Erythroblast (primary cell): ENCODE measurements at places on chromosomes 1 and 21.
A peak's percentile ranks its signal among the peaks of the same experiment; 100 is the strongest.

DNA sequence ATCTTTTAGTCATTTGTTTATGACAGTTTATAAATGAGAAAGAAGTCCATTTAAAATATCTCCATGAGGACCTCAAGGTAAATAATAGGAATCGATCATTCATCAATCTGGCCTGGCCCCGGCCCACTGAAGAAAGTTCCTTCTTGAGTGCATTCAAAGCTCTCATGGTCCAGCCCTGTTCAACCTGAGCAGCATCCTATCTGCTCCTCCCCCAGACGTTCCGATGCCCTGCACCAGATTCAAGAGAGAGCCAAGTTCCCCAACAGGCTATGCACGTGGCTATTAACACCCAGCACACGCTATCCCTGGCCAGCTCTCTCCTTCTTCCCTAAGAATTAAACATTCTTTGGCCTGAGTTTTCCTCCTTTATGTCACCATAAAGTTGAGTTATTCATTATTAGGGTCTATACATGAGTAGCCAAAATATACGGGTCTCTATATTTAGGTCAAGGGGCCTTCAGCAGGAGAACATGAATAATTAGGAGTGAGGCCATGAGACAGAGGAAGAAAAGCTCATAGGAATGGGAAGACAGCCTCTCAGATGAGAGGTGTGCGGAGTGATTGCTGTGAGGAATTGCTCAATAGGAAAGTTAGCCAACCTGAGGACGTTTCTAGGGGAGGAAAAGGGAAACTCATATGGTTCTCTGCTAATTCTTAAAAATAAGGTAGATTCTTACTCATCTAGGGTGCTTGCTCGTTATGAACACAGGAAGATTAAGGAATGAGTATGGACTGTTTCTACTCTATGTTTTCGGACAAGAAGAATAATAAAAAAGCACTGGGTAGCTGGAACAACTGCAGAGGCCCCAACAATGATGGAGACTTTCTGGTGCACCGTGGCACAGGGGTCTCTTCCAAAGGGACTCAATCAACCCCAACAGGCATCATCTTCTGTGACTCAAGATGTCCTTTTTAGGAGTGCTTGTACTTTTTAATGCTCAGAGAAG, 23.6 kb downstream of the RUNX1 start:
- DNase-seq, result no peak

GRCh38 chr1:92623187-92623778, 136.6 kb upstream of the GFI1 start:
- DNase-seq, result peak; percentile 42

DNA sequence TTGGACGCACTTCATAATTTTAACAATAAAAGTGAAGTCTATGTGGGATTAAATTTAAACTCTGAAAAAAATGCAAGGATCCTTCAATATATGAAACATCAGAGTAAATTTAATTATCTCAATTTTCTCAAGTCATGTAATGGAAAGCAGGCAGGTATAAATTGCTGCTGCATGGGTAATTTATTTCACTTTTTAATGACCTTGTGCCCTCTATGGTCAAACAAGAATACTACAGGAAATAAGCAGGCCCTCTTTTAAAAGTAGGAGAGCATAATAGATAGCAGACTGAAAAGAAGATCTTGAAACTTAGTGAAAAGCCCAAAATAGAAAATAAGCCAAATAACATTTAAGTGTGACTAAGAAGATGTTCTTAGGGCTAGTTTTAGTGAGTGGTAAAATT, 22.9 kb downstream of the BCAS2 start:
- DNase-seq, result peak; percentile 41

DNA sequence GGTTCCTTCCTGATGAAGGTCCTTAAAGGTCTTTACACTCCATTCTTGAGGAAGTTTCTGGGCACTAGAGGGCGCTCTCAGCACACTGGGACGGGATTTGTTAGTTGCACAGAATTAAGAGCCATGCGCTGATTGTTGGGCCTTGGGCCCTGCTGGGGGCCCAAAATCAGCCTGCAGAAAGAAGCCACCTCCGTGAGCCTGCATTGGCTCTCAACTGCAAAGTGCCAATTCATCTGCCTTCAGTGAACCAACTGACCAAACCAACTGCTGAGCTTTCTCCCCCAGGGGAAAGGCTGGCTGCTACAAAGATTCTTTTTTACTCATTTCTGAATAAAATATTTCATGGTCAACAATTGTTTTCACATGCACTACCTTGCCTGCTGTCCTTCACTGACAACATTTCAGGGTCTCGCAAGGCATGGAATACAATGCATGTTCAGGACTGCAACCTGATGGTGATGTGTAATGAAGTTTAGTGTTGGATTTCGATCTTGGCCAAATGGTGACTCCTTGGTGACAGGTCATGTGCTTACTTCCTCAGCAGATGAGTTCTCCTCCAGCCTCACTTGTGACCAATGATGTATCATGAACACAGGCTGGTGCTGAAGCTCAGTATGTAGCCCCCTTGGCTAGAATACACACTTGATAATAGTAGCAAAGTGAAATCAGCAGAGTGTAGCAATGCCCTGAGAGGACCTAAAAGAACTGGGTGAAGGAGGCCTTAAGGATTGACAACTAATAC, 45.7 kb upstream of the PRDX6 start:
- peak; percentile 95 for DNase-seq

DNA sequence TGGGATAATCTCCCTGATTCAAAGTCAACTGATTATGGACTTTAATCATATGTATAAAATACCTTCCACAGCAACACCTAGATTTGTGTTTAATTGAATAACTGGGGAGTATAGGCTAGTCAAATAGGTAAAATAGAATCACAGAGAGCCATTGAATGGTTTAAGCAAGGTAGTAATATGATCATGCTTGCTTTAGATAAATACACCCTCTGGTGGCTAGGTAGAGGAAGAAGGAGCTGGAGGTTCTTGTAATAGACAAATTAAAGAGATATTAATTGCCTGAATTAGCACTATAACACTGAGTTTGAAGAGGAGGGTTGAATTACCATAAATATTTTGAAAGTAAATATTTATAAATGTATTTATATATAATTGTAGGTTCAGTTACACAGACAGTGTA, 40.3 kb downstream of the DIRAS3 start:
- DNase-seq, result no peak

- no peak for DNase-seq
Observed at GRCh38 chr1:210397252-210397651, 68.5 kb downstream of the HHAT start.

- no peak for DNase-seq
Observed at GRCh38 chr1:206653715-206654459, 18.6 kb downstream of the DYRK3 start.

GRCh38 chr1:28341591-28341990, 12.8 kb downstream of the MED18 start:
- DNase-seq, result no peak

DNA sequence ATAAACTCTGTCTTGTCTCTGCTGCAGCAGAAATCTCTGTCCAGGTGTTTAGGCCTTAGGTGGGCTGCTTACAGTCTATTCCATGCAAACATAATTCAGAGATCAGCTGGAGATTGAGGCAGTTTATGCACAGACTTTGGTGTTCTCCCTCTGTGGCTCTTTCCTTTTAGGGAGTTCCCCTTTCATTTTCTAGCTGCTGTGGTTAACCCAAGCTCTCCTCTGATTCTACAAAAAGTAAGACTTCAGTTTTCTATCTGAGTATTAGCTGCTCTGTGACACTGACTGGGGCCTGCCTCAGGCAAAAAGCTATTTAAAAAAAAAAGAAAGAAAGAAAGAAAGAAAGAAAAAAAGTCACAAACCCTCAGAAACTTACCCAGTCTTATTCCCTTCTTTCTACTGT, 211.1 kb downstream of the CAMTA1 start:
- DNase-seq, result no peak

- DNase-seq, result no peak
Observed at GRCh38 chr1:33296082-33296458, 24.8 kb downstream of the A3GALT2 start.

- peak; percentile 89 for DNase-seq
Observed at GRCh38 chr1:234608025-234608910, 1.7 kb downstream of the IRF2BP2 start.

GRCh38 chr1:39905172-39905571, 3.5 kb upstream of the MYCL start:
- no peak for DNase-seq

DNA sequence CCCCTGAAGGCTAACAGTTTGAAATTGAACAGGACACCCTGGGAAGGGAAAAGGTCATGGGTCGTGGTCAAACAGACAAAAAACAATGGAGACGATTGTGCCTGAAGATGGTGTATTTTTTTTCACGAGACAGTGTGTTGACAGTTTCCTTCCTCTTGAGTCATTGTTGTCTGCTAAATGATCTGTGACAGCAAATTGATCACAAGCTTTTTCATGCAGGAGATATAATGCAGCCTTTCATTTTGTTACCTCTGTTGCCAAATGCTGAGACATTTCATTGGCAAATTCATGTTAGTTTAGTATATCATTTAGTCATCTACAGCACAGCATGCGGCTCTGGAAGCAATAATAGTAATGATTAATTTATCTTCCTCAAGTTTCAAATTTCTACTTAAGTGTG, 27.7 kb downstream of the UBE2U start:
- no peak for DNase-seq

- no peak for DNase-seq
Observed at GRCh38 chr1:176051402-176051801, 155.7 kb downstream of the COP1 start.

GRCh38 chr21:40681164-40681859, 165.6 kb downstream of the DSCAM start:
- no peak for DNase-seq

DNA sequence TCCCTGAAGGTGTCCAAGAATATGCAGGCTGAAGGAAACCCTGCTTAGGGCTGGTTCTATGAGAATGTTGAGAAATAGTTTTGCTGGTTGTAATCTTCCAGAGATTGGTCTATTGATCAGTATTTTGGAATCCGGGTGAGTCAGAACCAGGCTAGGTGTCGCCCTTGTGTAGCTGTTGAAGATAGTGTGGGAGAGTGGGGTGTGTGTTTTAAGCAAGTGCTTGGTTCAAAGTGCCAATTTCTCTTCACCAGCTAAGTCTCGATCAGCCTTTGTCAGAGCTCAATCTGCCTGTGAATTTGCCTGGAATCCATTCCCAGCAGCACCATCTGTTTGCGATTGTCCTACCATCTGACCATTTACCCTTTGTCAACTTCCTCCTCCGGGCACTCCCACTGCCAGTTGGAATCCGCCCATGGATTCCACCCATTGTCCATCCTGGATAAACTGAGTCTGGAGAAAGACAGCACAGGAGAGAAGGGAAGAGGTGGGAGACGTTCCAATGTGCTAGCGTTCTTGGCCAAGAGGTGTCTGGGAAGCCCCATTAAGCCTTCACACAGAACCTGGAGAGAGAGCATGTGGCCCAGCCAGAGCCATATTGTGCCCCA, 59.4 kb upstream of the CYP2J2 start:
- DNase-seq, result no peak

DNA sequence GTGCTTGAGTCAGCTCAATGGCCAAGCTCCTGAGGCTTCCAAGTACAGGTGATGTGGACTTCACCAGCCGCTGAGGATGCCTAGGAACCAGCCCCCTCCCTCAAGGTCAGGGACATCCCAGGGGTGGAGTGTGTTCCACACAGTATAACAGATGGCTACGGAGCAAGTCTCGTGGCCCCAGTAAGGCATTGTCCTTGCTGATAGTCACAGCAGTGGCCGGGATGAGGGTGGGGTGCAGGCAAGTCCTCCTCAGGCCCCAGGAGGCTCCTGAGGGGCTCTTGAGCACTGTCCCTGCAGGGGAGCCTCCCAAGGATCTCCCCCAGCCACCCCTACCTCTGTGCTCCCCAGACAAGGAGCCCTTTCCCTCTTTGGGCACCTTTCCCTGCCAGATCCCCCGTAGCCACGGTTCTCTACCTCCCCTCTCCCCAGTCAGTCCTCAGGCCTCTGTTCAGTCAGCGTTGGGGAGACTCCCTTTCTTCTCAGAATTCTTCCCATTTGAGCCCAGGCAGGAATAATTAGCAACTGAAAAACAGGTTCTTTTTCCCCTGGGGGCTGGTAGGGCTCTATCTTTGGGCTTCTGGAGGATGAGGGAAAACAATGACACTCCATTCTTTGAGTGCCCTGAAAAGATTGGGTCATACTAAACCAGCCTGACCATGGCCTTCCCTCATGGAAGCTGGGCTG, 7.1 kb upstream of the THEM5 start:
- DNase-seq, result no peak

DNA sequence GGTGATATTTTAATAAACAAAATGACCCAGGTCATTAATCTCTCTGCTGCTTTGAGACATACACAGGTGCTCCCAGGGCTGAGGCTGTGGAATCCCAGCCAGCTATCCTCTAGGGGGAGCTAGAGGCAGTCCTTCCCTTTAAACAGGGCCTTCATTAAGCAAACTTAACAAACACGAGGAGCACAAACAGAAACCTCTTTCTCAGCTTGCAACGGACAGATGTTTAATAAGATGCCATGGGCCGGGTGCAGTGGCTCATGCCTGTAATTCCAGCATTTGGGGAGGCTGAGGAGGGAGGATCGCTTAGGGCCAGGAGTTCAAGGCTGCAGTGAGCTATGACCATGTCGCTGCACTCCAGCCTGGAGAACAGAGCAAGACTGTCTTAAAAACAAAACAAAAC, 106.7 kb downstream of the HIVEP3 start:
- peak; percentile 48 for DNase-seq

GRCh38 chr1:215600258-215600792, 33.2 kb downstream of the KCTD3 start:
- no peak for DNase-seq

DNA sequence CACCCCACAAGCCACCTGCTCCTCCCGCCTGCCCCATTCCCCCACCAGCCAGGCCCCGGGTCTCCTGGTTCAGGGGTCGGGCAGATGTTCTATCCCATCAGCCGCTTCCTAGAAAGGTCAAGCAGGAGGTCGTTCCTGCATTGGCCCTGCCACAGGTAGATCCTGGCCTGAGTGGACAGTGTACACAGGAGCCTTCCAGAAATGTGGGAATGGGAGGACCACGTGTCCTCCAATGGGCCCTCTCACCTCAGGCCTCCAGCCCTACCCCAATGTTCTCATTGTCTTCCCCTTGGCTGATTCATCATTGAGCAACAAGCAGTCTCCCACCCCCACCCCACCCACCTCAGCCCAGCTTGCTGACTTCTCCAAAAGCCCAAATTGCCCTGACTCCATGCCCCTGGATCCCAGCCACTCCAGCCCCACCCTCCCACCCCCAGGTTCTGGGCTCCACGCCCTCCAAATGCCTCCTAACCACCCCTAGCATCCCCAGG, 2.1 kb downstream of the S100A16 start:
- no peak for DNase-seq

- DNase-seq, result no peak
Observed at GRCh38 chr1:31482482-31483011, 69.5 kb downstream of the SERINC2 start.

GRCh38 chr1:238681451-238681850, 704.9 kb upstream of the CHRM3 start:
- DNase-seq, result no peak

- no peak for DNase-seq
Observed at GRCh38 chr1:103162360-103162759, 54.0 kb upstream of the COL11A1 start.

- no peak for DNase-seq
Observed at GRCh38 chr1:195898373-195898772, 709.9 kb downstream of the KCNT2 start.

- no peak for DNase-seq
Observed at GRCh38 chr1:181499825-181500224, 16.5 kb downstream of the CACNA1E start.
